Suppressor macrophage treated with lipopolysaccharide for 4 hours (primary cell): ENCODE measurements at places on chromosomes 13 and 19.

- DNase-seq = no peak
Measured at GRCh38 chr19:29793116-29793727, 18.6 kb upstream of the CCNE1 start.

- DNase-seq = no peak
Measured at GRCh38 chr13:73608157-73608516, 526.1 kb downstream of the KLF12 start.

GRCh38 chr13:103941506-103942140 lies 875.4 kb upstream of the SLC10A2 start:
- no peak for DNase-seq

GRCh38 chr13:26473571-26474230 lies 83.8 kb upstream of the WASF3 start:
- DNase-seq = no peak

- DNase-seq = peak; percentile 78
Measured at GRCh38 chr19:39038098-39038497, 5.7 kb upstream of the FBXO27 start.

- no peak for DNase-seq
Measured at GRCh38 chr13:42102961-42103865, 54.8 kb downstream of the DGKH start.

- peak; percentile 2 for DNase-seq
Measured at GRCh38 chr13:36385489-36385888, 39.3 kb upstream of the SPART start.

GRCh38 chr13:40341096-40341471 lies 325.4 kb downstream of the FOXO1 start:
- DNase-seq = no peak

DNA sequence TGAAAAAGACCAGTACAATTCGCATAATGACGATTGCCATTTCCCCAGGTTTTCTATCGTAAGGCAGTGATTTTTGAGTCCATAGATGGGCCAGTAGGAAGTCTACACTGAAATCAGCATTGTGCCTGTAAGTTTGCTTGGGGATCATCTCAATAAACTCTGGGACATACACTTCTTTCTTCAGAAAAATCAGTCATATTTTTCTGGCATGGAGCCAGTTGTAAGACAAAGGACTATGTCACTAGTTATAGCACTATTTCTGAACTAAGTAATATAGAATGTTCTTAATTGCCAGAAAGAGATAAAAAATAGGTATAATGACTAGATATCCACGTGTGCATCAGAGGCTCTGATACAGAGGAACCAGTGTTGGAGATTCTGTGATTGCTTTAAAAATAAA lies 243.5 kb downstream of the LMO7 start:
- no peak for DNase-seq

- no peak for DNase-seq
Measured at GRCh38 chr13:113963376-113963775, 10.5 kb downstream of the C13orf46 start.

GRCh38 chr13:25848812-25849745 lies 202.7 kb downstream of the SHISA2 start:
- DNase-seq = no peak
